ENCODE measurements at places on chromosomes 16 and 17.

GRCh38 chr17:59505610-59506276 is 59.7 kb upstream of the DHX40 start:
- DNase-seq, result no peak

- DNase-seq, result peak; percentile 59
These were observed 4.0 kb upstream of the ABCC3 start for GRCh38 chr17:50630524-50631194.

DNA sequence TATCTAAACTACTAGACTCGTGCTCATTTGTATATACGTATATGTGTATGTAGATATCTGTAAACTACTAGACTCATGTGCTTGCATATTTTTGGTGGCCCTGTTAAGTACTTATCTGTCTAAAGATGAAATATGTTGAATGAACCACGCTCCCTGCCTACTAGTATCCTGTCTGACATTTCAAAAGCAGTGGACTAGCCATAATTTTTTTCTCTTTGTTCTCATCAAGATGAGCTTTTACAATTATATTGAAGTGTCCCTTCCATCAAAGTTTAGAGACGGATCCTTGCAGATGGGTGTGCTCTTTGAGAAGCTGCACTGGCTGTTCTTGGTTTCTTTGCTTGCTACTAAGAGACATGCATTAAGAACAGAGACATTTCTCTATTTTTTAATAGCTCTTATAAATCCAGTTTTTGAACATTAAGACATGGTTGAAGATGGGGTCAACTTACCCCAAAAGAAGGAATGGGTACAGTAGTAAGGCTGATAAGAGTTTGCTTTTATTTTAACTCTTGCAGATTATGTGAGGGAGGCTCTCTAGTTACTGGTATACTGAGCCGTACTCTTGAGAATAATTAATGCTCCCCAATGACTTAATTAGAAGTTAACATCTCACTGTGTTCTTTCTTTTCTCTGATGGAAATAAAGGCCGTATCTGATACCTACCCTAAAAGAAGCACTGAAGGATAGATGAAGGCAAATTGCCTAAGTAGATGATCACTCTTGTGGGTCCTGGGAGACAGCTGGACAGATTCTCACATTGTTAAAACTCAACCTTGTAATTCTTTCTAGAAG is 3.4 kb downstream of the CNTNAP4 start:
- DNase-seq, result no peak

GRCh38 chr17:18141210-18141803 is 32.8 kb downstream of the MYO15A start:
- DNase-seq, result no peak

GRCh38 chr16:31273187-31273586 is 13.4 kb downstream of the ITGAM start:
- DNase-seq, result no peak

DNA sequence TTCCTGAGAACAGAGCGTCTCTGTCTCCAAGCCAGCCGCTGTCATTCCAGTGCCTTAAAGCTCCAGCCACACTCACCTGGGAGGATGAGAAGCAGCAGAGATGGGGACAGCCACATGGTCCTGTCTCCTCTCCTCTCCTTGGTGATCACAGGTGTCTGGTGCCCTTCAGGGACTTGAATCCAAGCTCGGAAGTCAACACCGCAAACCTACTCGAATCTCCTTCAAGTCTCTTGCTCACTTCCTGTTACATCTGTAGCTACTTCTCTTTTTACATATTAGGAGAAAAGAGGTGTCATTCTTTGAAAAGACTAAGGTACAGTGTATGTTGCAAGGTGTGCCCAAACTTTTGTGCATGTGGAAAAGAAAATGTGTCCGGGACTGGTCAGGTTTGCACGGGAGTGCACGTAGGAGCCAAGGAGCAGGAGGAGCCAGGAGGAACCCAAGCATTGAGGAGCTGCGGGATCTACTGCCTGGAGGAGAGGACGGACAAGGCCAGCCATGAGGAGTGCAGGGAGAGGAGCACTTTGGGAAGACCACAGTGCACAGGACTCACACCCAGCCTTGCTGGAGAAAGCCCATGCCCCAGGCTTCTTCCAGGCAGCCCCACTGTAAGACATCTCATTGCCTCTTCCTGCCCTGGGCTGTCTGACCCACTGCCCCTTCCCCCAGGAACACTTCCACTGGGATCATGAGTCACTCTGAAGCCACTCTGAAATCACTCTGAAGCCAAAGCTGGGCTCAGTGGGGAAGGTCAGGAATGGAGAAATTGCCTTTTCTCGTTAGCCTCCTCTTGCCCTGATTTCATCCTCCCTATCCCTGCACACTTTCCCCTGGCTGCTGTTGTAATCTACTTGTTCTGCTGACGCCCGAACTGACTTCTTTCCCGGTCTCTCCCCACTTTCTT is at the start of gene CD300LD:
TSS of gene CD300LD (minus strand) at position 197 of the 904 bp plus-strand sequence. CDS start at position 116, 81 bp downstream.
- DNase-seq, result no peak

GRCh38 chr16:27538528-27538927 is 11.2 kb downstream of the GTF3C1 start:
- DNase-seq, result no peak

- no peak for DNase-seq
These were observed 39.3 kb upstream of the GNG13 start for GRCh38 chr16:839643-840408.

DNA sequence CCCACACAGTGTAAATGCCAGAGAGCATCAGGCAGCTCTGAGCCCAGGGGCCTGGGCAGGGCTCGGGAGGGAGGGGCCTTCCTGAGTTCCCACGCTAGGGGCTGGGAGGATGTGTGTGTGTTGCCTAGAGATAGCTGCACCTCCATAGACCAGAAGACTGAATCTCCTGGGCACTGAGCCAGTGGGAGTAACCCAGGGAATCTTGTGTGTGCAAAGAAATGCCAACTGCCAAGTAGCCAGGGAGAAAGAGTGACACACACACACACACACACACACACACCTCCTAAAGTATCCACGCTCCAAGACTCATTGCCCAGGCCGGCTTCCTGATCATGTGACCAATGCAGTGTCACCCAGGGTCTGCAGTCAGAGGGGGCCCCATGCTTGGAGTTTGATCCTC is 166.2 kb upstream of the RPL38 start:
- no peak for DNase-seq

- DNase-seq, result no peak
These were observed 53.0 kb downstream of the TMC6 start for GRCh38 chr17:78075545-78075944.

DNA sequence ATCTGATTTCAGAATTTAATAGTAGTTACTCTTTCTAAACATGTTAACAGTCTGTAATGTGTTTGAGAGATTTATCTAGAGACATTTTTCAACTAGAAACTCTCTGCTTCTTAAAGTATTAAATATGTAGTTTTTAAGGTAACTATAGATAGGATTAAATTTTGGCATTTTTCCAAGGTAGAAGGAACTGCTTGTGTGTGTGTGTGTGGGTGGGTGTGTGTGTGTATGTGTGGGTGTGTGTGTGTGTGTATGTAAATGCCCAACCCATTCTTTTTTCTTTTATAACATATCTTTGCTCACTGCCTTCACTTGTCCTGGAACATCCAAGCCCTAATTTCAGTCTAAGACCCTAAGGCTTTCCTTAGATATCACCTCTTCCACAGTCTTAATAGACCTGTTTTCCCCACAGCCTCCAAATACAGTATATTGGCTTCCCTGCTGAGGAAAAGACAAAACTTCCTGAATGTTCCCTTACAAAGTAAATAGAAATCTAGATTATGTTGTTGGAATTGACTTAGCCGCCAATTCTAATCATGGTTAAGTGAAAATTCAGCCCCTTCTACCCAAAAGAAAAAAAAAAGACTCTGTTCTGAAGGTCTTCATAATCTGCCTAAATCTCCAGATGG is 33.5 kb downstream of the NUP93 start:
- DNase-seq, result no peak

GRCh38 chr17:72158895-72159885 is 38.4 kb downstream of the SOX9 start:
- no peak for DNase-seq

DNA sequence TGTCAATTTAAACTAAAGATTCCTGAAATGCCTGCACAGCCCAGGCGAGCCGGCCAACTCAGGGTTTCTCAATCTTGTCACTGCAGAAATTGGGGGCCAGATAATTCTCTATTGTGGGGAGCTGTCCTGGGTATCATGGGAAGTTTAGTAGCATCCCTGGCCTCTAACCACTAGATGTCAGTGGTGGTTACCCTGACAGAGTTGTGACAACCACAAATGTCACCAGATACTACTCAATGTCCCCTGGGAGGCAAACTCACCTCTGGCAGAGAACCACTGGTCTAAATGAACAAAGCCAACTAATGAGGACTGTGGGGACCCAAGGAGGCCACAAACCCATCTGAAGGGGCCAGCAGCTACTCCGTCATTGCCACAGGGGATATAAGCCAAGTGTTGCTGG is 90.9 kb downstream of the MYH11 start:
- DNase-seq, result peak; percentile 11

DNA sequence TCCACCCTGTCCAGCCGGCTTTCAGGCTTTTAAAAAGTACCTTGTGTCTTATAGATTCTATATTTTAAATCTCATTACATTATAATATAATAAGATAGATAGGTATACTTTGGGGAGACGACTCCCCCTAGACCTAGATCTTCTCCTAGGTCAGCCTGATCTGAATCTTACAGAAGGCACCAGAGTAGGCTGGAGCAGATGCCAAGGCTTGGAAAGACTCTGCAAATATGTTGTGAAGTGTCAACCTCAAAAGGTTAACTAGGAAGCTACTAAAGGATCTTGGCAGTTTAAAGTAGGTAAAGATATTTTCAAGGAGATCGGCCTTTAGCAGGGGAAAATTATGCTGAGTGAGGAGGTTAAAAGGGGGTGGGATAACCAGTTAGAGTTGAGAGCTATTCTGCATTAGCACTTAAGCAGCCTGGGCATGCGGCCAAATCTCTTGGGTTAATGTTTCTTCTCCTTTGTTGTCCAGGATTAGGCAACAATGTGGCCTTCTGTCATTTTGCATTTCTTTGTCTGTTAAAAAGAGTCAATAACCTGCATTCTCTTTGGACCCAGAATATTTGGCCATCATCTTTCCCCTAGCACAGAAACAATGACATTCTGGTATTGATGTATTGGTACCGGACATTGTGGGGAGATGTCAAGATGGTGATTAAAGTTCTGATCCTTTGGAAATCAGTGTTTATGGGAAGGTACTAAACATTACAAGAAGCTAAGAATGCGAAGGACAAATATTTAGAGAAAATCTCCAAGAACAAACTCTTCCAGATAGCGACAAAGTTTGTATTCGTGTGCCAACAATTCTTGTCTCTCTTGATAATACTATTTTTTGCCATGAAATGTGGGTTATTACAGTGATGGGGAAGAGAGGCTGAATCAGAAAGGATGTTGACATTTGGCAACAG is 51.2 kb upstream of the DHX40 start:
- peak; percentile 89 for DNase-seq

GRCh38 chr16:590815-591200 is 942 bp downstream of the RAB40C start:
- no peak for DNase-seq

DNA sequence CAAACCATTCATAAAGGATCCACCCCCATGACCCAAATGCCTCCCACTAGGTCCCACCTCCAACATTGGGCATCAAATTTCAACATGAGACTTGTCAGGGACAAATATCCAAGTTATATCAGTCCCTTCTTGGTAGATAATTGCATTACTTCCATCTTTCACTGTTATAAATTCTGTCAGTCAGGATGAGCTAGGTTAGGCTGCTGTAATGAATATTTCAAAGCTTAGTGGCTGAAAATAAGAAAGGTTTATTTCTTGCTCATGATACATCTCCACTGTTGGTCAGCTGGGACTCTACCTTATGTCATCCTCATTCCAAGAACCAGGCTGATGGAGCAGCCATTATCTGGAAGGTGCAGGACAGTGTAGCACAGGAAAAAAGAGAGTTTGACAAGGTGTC is 50.3 kb upstream of the TMC5 start:
- DNase-seq, result no peak

DNA sequence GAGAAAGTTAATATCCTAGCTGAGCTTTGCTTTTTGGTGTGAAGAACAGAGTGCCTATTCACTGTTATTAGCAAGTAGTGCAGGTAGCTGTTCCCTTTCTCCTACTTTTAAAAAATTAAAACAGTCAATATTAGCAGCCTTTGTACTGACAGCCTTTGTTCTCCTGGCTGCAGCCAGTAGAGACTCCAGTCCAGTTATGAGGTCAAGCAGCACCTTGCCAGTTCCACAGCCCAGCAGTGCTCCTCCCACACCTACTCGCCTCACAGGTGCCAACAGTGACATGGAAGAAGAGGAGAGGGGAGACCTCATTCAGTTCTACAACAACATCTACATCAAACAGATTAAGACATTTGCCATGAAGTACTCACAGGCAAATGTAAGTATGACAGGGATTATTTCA is 22.6 kb downstream of the AKTIP start:
- no peak for DNase-seq

DNA sequence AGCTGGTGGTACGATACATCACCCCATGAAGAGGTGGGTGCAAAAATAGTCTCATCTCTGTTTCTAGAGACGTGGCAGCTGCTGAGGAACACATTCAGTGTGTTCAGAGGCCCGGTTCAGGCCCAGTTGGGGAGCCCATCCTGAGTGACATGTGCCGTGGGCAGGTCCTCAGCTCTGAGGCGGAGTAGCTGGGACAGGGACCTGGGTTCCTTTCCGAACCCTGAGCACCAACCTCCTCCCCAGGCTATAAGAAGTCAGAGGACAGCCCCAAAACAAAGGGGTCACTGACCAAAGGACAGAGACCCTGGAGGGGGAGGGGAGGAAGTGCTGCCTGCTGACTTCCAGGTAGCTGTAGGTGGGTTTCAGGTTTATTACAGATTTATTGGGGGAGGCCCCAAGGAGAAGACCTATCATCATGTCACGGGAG is 5.1 kb downstream of the LDHD start:
- DNase-seq, result no peak

DNA sequence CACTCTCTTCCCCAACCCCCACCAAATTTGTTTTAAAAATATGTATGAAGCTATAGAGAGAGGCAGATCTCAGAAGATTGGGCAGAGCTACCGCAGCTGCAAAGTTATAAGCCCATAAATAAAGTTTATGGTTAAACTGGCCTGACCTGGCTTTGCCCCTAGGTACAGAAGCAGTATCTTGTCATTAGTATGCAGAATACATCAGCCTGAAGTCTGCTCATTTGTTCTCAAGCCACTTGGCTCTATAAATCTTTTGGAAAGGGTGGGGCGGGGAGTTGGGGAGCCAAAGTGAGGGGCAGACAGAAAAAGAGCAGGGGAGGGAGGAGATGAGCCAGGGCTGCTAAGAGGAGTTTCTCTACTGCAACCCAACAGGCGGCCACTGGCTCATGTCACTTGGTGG is 113.2 kb downstream of the SOX9 start:
- DNase-seq, result no peak

DNA sequence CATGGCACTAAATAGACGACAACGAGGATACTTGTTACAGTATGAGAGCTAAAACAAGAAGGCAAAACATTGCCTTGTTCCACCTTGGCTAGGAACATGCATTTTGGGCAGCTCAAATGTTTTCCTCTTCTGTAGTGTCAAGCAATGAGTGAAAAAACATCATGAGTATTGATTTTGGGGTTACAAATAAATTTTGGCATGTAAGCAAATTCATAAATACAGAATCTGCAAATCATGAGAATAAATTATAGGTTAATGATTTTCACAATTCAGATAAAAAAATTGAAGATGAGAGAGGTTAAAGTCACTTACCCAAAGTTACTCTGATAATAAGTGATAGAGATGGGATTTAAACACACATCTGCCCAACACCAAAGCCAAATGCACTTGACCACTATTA is 28.4 kb upstream of the NUFIP2 start:
- no peak for DNase-seq

- DNase-seq, result no peak
These were observed 2.6 kb upstream of the TRIM65 start for GRCh38 chr17:75899353-75899752.
